ENCODE measurements at places on chromosomes 2 and 18.

GRCh38 chr2:159075727-159076126 lies 107.3 kb downstream of the TANC1 start:
- no peak for DNase-seq

DNA sequence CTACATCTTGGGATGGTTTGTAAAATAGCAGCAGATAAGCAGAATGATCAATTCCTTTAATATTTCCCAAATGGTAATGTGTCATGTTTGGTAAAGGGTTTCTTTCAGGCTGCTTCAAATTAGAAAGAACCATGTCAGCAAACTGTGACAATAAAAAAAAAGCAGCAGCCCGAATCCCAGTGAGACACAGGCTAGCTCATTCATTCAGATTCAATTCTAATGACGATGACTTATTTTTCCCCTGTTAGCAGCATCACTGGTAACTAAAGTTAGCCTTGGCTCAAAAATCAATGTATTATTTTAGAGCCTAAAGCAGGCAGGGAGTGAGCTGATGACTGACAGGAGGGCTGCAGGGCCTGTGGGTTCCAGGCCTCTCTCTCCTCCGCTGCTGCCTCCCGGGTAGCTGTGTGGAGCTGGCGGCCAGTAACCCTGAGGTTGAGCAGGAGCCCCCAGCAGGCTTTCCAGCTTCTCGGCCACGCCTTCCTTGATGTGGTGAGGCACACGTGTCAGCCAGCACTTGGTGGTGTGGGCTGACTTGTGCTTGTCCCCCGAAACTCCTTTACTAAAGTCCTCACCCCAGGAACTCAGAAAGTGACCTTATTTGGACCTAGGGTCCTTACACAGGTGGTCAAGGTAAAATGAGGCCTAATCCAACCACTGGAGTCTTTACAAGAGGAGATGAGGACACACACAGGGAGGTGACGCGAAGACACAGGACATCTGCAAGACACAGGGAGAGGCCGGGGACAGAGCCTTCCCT lies 120.5 kb upstream of the HS6ST1 start:
- DNase-seq: no peak

GRCh38 chr2:142966284-142966683 lies 88.8 kb downstream of the KYNU start:
- DNase-seq: no peak

DNA sequence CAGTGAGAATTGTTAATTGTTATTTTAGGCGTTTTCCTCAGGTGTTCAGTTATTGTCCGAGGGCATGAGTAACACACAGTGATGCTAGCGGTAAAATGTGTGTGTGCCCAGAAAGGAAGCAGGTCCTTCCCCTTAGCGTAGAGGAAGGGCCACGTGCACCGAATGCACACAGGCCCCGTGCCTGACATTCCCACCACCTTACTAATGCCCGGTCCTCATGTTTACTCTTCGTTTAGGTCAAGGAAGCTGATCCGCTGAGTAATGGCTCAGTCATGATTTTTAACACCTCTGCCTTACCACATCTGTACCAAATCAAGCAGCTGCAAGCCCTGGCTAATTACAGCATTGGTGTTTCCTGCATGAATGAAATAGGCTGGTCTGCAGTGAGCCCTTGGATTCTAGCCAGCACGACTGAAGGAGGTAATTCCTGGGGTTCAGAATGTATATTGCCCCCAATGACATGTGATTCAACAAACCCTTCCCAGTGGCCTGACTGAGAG lies 76.7 kb downstream of the MERTK start:
- DNase-seq: no peak

DNA sequence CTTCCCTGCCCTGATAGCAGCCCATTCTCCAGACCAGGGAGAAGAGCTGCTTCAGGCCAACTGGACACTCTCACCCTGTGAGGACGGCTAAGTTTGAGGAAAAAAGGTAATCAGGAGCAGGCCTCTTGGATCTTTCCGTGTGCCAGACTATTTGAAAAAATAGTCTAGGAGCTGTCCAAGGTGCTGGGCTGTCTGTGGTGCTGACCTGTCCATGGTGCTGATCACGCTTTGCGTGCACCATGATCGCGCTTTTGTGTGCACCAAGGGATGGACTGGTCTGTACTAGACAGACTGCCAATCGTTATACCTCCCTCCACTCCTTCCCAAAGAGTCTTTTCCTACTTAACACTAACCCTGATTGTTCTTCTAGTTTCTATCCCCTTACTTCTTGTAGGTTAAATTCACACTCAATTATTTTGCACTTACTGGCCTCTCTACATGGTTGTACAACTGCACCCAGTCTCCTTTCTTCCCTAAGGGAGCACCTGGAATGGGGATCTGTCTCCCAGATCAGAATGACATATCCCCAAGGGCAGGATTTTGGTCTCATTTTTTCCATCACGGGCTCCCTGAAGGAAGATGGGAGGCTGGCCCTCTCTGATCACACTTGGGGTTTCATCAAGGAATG lies 295.4 kb downstream of the CELF4 start:
- DNase-seq: no peak

DNA sequence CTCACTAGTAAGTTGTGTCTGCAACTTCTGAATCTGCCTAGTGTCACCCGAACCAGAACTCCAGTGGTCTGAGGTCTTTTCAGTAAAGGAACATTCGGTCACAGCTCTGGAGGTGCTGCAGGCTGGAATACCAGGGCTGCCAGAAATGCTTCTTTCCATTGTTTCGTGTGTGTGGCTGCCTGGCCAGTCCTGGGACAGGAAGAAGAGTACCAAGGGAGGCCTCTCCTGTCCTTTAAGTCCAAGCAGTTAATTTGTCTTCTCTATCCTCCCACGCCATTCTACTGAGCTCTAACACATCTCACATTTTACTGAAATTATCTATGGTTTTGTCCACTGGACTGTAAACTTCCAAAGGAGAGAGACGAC lies 196.0 kb downstream of the LNPK start:
- no peak for DNase-seq

DNA sequence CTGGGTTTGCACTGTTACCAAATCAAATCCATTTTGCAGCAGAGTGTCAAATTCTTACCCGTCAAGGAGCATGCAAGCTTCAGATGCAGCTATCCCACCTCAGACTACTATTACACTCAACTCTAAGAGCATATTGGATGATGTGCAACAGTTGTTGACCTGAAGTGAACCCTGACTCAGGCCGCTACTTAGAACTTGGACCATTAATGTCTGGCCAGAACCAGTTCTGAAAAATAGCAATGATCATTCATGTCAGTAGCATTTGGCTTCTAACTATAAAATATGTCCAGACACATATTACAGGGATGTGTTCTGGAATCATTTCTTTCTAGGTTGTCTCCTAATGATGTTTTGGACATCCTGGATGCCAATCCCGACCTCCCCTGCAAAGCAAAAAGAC lies 135.5 kb upstream of the PKDCC start:
- no peak for DNase-seq

- no peak for DNase-seq
Observed at GRCh38 chr18:50560681-50561629, 1.1 kb downstream of the MAPK4 start.

- no peak for DNase-seq
Observed at GRCh38 chr2:119760956-119761275, 1.2 kb downstream of the PTPN4 start.

DNA sequence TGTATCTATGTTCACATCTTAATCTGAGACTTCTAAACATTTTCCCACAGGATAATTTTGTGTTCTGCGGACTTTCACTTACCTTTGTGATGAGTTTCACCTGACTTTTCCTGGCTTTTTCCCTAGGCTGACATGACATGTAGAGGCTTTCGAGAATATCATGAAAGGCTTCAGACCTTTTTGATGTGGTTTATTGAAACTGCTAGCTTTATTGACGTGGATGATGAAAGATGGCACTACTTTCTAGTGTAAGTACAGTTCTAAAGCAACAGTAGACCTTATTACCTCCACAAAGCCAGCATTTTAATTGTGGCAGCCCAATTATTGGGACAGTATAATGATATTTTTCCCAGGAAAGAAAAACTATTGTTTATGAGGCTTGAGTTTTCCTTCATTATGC lies 34.1 kb upstream of the METAP1D start:
- no peak for DNase-seq

GRCh38 chr2:172434821-172435605 lies 7.6 kb downstream of the ITGA6 start:
- no peak for DNase-seq

GRCh38 chr18:8750954-8751415 lies 45.6 kb downstream of the MTCL1 start:
- no peak for DNase-seq

DNA sequence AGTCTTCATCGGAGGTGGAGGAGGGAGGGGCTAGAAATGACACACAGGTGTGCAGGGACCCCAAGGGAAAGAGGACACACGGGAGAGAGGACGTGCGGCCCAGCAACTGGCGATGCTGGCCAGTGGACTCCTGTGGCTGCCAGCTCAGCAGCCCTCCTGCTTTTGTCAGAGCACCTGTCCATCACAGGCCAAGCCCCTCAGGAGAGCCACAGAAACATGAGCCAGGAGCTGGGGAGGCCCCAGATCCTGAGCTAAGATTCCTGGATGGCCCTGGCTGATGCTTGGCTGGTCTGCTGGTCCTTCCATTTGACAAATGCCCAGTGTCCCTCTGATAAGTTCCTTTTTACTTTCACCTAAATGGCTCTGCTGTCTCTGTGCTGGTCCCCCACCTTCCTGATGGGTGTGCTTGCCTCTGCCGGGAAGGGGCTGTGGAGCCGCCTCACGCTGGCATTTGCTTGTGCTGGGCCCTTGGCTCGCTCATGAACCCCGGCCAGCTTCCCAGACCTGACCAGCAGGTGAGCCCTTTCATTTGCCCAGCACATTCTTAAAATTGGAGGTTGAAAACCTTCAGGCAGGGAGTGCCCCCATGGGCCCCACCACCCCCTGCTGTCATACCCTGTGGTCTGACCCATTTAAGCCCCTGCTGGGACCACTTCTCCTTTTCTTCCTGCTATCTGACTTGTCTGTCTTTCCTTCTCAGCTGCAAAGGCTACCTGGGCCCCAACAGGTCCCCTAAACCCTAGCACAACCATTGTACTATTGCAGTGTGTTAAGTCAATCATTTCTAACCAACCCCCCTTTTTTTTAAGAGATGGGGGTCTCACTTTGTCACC lies 37.3 kb downstream of the CYP27C1 start:
- no peak for DNase-seq

DNA sequence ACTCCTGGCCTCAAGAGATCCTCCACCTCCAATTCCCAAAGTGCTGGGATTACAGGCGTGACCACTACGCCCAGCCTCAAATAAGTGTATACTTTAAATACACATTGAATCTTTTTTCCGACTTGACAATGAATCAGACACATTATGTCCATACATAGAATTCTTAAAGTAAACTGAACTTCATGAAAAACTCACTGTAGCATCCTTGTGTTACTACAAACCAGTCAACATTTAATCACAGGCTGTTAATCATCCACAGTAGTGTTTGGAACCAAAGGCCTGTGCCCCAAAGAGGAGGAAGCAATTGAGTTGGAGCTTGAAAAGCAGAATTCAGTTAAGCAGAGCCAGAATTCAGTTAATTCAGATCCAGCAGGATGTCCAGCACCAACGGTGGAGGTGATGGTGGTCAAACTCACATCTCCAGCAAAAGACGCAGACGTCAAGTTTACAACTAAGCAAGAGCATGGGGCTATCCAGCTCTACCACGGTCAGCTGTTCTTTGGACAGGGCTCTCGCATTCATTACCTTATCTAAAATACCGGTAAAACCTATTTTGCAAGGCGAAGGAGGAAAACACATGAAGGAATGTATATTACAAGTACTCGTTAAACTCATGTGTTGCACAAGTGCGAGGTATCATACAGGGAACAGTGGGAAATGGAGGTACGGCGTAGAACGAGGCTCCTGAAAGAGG lies 1.2 kb downstream of the SLC39A6 start:
- DNase-seq: no peak

GRCh38 chr2:169118060-169118459 lies 48.7 kb downstream of the DHRS9 start:
- DNase-seq: no peak

DNA sequence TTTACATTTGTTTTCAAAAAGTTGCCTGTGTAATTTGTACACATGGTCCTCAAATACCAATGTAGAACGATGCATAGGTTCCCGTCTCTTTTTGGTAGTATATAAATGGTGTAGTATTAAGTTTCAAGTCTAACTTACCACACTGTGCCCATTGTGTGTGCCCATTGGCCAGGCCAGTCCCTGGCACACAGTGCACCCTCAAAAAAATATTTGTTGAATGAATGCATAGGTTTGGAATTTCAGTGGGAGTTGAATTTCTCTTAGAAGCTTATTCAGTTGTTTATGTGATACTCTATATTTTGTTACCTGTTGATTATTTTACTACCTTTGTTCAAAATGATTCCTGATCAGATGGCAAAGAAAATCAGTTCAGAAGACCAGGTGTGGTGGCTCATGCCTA lies 30.1 kb downstream of the IDH1 start:
- no peak for DNase-seq

GRCh38 chr18:25735459-25735858 lies 355.0 kb downstream of the SS18 start:
- DNase-seq: no peak

GRCh38 chr2:173792166-173792565 lies 173.0 kb downstream of the SP3 start:
- no peak for DNase-seq

DNA sequence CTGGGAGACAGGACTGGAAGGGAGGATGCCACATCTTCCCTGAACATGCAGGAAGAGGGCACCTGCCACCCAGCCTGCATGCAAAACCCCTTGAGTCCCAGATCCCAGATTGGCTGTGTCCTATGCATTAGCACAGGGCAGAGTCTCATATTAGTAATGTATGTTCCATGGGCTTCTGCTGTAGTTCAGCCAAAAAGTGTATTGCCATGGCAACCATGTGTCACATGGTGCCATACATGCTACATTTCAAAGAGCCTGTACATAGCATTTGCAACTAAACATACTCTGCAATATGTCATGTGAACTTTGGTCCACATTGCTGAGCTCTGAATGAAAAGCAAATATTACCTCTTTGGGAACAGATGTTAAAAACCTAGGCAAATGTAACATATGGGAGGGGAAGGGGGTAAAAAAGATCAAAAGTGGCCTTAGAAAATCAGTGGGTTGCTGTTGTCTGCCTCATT lies 78.4 kb downstream of the DPP4 start:
- DNase-seq: no peak

- DNase-seq: no peak
Observed at GRCh38 chr18:54023471-54023870, 201.0 kb downstream of the MBD2 start.

DNA sequence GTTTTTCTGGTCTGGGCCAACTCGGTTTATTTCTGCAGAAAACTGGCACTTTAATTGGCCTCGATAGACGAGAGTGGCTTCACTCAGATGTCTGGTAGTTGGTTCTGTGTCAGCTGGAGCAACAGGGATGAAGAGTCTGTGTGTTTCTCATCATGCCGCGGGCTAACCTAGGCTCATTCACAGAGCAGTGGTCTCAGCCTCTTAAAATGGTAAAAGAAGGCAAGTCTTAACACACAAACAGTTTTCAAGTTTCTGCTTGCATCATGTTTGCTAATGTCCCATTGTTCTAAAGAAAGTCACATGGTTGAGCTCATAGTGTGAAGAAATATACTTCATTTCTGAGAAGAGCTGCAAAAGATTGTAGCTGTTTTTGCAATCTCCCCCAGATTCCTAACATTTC lies 37.5 kb upstream of the ANXA4 start:
- DNase-seq: no peak

GRCh38 chr2:239828192-239828972 lies 196.8 kb downstream of the NDUFA10 start:
- no peak for DNase-seq
